ENCODE measurements at places on chromosomes 12 and 14.

GRCh38 chr14:97368900-97369564 lies 571.9 kb downstream of the VRK1 start:
- DNase-seq: no peak

GRCh38 chr12:8780389-8780788 lies 42.0 kb upstream of the A2ML1 start:
- DNase-seq: no peak

DNA sequence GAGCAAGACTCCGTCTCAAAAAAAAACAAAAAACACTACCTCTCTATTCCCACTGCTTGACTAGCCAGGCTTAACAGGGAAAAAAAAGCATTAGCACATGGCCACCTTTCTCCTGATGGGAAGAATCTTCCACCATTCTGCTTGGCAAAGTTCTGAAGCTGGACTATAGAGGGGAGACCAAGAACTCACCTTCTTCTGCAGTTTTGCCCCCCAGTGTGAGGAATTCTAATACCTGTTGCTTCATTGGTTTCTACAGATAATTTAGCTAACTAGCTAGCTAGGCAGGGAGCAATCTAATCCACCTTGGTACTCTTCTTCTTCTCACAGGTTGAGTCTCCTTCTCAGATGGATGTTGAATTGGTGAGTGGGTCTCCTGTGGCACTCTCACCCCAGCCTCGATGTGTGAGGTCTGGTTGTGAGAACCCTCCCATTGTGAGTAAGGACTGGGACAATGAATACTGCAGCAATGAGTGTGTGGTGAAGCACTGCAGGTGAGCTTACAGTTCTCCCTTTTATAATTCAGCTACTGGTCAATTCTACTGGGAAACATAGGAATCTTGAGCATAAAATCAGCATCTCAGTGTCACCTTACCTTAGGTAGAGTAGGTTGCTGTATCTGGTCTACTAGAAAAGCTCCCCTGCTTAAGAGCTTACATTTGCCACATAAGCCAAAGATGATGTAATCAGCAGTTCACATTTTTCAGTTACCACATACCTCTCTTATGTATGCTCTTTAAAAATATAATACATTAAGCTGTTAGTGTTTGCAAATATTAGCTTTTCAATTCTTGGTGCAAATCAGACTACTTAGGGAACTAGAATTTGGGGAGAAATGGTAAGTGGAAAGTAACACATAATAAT lies 16.0 kb downstream of the METTL3 start:
- no peak for DNase-seq

GRCh38 chr12:53327435-53328042 lies 6.1 kb upstream of the AAAS start:
- DNase-seq: no peak

DNA sequence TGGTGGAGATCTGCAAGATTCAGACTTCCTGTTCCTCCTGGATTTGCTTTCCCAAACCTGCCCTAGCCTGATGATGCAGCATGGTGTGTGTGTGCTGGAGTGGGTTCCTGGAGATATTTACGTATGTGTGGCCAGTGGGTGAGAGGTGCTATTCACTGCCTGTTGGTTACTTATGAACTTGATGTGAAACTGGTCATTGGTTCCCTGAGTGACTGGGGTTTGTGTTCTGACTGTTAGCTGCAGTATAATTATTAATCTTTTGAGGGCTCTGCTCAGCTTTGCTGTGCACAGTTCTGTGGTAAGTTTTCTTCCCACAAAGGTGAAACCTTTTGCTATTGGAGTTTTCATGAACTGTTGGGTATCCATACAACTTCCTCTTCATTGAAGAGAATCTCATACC lies 541.8 kb upstream of the FBXO33 start:
- no peak for DNase-seq

DNA sequence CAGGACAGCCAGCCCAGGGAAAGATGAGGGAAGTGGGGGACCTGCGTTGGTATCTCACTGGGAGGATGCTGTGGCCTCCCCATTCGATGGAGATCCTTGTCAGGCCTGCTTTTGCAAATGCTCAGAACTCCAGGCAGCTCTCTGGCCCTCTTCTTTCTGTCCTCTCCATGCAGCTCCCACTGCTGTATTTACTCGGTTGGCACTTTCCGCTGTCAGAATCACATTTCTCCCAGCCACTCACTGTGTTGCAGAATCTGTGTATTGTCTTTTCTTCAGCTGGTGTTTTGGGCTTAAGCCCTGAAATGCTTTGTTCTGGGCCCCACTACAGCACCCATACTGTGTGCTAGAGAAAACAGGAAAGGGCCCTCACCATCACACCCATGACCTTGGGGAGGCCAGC lies 401.1 kb downstream of the RGS6 start:
- no peak for DNase-seq

GRCh38 chr14:31880935-31881334 lies 196.2 kb upstream of the ARHGAP5 start:
- no peak for DNase-seq

- DNase-seq: no peak
Observed at GRCh38 chr12:68483592-68484383, 126.9 kb upstream of the RAP1B start.

DNA sequence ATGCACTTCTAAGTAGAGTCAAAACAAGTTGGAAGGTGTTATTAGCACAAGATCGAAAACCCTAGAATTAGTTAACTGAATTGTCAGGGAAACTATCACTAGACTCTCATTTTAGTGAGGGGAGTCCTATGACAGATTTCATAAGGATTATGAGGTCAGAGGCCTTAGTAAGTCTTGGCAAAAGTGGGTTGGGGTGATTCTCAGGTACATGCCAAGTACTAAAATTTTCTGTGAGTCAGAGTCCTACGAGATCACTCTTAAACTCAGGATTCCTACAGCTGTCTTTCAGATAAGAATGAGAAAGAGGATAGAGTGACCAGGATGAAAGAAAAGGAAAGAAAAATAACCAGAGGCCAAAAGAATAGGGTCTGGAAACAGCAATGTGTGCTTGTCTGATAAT lies 50.8 kb upstream of the BBS10 start:
- no peak for DNase-seq

- DNase-seq: no peak
Observed at GRCh38 chr12:63319386-63319785, 168.4 kb upstream of the AVPR1A start.

All from activated T-helper 2 cell treated with anti-CD3 and anti-CD28 coated beads, Interferon-gamma antibody, Interleukin-2, Interleukin-4, amounts not matched to agents 10 μg/mL and 5 μg/mL and 100 μg/mL, durations not matched to agents 14 hours and 24 hours and 36 hours (primary cell).